Epithelial cell of esophagus (primary cell): ENCODE measurements at places on chromosomes 16 and 17.
A peak's percentile ranks its signal among the peaks of the same experiment; 100 is the strongest.

- DNase-seq = no peak
These were observed 6.3 kb upstream of the TENT4B start for GRCh38 chr16:50146479-50147435.

DNA sequence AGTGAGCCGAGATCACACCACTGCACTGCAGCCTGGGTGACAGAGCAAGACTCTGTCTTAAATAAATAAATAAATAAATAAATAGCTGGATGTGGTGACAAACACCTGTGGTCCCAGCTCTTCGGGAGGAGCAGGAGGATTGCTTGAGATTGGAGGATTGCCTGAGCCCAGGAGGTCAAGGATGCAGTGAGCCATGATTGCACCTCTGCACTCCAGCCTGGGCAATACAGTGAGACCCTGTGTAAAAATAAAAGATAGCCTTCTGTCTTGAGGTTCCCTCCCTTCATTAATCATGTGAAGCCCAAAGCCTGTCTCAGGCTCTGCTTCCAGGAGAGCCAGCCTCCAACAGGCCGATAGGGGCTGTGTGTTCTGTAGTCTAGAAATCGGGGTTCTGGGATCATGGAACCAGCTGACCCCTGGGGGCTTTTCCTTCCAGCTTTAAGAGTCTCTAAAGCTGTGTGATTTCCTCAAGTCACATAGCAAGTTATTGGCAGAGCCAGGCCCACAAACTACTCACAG, 34.5 kb upstream of the IL34 start:
- no peak for DNase-seq

DNA sequence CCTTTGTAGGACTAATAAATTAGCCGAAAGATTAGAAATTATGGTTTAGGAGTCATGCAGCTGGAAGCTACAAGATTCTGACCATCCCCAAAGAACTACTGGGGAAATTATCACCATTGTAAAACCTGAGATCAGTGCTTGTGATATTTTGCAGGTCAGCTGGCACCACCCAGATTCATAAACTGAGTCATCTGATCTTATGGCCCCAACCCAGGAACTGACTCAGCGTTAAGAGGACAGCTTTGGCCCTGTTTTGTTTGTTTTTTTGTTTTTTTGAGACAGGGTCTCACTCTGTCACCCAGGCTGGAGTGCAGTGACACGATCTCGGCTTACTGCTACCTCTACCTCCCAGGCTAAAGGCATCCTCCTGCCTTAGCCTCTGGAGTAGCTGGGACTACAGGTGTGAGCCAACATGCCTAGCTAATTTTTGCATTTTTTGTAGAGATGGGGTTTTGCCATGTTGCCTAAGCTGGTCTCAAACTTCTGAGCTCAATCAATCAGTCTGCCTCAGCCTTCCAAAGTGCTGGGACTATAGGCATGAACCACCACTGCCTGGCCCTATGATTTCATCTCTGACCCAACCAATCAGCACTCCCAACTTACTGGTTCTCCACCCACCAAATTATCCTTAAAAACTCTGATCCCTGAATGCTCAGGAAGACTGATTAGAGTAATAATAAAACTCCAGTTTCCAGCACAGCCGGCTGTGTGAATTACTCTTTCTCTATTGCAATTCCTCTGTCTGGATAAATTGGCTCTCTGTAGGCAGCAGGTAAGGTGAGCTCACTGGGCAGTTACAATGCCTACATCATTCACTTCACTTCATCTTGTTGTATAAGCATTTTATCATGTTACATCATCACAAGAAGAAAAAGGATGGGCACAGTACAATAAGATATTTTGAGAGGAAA, 79.4 kb upstream of the KSR1 start:
- DNase-seq = peak; percentile 64

DNA sequence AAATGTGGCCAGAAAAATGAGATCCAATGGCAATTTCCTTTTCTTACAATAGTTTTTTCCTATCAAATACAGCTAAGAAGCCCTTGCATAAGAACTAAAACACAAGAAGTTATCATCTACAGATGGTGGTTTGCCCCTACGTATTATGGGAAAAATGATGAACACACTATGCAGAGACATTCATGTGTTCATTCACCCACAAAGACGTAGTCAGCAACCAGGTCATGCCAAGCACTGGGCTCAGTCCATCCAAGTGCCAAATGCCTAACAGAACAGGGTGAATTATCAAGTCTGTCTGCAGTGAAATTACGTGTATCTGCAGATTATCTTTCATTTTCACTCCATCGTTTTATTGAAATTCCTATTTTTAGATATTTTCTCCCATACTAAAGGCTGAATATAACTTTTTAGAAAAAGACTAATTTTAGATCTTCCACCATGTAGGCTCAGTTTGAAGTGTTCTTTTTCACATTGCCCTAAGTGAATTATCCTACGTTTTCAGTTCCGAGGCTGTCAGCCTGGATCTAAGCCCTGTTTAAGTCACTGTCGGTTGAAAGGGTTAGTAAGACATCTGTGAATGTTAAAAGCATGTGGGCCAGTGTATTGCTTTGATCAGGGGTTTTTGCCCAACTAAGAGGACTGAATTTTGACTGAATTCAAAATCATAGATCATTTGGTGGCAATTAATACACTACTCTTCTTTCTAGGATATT, 78.1 kb upstream of the DHX40 start:
- no peak for DNase-seq

DNA sequence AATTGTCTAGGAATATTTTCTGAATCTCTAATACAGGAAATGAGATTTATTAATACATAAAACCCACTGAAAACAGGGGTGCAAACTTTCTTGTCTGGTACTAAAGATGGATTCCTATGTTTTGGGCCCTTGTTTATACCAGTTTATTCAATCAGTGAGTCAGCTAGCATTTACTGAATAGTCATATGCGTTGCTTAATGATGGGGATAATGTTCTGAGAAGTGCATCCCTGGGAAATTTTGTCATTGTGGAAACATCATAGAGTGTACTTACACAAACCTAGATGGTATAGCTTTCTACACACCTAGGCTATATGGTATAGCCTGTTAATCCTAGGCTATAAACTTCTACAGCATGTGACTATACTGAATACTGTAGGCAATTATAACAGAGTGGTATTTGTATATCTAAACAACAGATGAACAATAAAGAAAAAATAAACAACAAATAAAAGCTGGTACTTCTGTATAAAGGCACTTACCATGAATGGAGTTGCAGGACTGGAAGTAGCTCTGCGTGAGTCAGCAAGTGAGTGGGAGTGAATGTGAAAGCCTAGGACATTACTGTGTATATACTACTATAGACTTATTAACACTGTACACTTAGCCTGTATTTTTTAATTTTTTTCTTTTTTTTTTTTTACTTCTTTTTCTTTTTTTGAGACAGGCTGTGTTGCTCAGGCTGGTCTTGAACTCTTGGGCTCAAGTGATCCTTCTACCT, 63.7 kb downstream of the SIAH1 start:
- peak; percentile 68 for DNase-seq

- DNase-seq = no peak
These were observed 18.9 kb downstream of the C16orf86 start for GRCh38 chr16:67685388-67686112.

DNA sequence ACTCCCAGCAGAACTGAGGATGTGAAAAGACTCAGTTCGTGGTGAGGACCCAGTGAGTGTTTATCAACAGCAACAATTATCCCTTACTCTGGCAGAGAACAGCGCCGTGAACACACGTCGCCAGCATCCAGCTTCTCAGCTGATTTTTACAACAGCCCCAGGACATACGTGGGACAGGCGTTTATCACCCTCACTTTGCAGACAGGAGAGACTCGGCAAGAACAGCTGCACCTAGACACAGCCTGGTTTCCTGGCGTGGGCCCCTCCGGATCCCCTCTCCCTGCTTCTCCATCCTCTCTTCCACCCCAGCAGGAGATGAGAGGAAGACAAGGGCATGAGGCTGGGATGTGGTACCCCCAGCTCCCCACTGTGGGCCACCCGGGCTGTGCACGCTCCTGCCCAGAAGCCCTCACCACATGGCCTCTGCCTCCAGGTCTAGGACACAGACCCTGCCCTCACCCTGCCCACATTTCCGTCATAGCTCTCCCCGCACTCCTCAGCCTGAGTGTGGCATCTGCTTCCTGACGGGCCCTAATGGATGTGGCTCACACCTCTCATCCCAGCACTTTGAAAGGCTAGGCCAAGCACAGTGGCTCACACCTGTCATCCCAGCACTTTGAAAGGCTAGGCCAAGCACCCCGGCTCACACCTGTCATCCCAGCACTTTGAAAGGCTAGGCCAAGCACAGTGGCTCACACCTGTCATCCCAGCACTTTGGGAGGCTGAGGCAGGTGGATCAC, 17.5 kb downstream of the ABR start:
- no peak for DNase-seq

DNA sequence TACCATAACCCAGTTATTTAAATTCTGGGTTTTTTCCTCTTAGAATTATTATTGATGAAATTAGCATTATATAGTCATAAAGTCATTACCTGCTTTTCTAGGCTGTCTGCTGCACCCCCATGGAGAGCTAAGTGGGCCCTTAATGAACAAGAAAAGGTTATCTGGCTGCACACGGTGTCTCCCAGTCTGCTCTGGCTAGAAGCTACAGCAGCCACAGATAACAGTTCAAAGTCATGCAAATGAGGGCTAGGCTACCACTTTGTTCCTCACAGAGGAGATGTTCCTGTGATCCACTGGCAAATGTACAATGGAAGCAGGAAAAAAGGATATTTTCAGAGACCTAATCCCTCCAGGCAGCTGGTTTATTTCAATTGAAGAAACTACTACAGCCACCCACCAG, 112.1 kb downstream of the SNX11 start:
- no peak for DNase-seq

GRCh38 chr17:74860229-74860871, 665 bp upstream of the GRIN2C start:
- no peak for DNase-seq

GRCh38 chr16:55036371-55036821, 105.7 kb downstream of the IRX5 start:
- no peak for DNase-seq

DNA sequence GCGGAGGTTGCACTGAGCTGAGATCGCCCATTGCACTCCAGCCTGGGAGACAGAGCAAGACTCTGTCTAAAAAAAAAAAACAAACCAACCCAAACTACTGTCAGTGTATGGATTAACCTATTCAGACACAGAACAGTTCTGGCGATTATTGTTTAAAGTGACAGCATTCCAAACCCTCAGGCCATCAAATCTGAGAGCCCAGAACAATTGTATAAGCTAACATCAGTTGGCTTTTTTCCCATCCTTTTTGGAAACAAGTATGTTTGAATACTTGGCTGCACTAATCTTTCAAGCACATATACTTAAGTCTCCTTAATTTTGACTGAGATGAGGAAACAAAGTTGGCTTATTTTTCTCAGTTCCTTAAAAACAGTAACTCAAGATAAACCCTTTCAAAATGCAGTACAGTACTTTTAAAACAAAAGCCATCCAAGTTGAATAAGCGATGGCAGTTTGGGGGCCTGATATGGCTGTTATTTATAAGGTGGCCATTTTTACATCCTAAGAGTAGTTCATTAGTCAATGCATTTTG, 1.4 kb downstream of the ZSWIM7 start:
- no peak for DNase-seq

DNA sequence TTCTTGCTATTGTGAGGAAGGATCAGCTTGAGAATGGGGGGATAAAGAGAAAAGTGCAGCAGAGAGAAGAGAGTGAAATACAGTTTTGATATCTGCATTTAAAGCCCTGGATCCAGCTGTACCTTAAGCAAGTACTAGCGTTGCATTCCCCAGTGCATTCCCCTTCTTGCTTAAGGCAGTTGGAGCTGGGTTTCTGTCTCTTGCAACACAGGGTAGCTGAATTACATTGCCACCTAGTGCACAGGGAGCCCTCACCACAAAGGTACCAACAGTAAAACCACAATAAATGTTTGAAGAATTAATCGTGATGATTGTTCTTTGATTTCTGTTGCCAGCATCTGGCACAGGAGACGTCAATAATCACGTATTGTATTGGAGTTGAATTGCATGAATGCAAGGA, 588.7 kb downstream of the RBFOX1 start:
- no peak for DNase-seq

DNA sequence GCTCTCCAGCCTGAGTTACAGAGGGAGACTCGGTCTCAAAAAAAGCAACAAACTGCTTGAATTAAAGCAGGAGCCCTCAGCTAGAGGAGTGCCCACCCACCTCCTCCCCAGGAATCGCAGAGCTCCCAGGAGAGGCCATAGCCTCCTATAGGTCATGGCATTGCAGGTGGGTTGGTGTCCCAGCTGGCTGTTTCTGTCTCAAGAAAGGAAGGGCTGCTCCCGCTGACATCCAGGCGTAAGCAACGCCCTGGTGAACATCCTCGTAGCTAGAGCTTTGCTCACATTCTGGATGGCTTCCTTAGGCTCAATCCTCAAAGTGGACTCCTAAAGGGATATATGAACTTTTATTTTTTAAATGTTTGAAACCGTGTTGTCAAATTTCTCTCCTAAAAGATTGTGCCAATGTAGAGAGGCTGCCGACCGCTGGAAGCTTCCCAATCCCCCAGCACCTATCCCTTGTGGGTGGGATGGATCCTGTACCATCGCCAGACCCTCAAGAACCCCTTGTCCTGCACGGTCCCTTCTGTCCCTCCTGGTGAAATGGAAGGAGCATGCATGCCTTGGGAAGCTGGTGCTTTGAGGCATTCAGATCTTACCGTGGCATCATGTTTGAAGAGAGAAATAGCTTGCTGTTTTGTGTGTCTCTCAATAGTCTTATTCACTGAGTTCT, 5.9 kb downstream of the NLRC5 start:
- no peak for DNase-seq

DNA sequence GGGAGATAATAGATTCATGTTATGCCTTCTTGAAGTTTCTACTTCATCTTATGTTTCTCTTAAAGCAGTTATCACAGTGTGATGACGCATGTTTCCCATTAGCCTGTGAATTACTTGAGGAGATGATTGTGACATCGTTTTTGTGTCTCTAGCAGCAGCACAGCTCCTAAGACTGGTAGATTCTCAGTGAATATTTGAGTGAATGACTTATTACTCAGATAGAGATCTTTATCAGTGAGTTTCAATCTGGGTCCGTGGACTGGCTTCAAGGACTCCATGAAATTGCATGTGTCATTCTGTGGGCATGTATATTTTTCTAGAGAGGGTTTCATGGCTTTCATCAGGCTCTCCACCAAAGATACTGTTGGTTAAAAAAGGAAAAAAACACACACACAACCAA, 29.9 kb downstream of the YPEL2 start:
- peak; percentile 36 for DNase-seq

- no peak for DNase-seq
These were observed 364.5 kb upstream of the ZFHX3 start for GRCh38 chr16:73412416-73412815.

DNA sequence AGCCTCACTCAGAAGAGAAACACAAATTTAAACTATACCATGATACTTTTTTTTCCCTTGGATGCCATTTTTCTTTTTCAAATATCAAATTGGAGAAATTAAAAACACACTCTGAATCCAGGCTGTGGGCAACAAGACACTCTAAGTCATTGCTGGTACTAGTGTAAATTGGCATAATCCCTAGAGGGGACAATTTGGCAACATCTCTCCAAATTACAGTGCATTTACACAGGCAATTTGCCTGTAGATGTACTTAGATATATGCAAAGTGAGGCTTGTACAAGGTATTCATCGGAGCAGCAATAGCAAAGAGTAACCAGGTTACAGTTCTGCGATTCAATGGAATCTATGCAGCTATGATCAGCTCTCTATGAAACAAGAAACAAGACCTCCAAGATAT, 6.7 kb upstream of the GUCY2D start:
- no peak for DNase-seq
